Activated T-cell treated with anti-CD3 and anti-CD28 coated beads, Interleukin-2, amount 50 U/mL, for 48 hours (primary cell): ENCODE measurements at places on chromosomes 1 and 21.

DNA sequence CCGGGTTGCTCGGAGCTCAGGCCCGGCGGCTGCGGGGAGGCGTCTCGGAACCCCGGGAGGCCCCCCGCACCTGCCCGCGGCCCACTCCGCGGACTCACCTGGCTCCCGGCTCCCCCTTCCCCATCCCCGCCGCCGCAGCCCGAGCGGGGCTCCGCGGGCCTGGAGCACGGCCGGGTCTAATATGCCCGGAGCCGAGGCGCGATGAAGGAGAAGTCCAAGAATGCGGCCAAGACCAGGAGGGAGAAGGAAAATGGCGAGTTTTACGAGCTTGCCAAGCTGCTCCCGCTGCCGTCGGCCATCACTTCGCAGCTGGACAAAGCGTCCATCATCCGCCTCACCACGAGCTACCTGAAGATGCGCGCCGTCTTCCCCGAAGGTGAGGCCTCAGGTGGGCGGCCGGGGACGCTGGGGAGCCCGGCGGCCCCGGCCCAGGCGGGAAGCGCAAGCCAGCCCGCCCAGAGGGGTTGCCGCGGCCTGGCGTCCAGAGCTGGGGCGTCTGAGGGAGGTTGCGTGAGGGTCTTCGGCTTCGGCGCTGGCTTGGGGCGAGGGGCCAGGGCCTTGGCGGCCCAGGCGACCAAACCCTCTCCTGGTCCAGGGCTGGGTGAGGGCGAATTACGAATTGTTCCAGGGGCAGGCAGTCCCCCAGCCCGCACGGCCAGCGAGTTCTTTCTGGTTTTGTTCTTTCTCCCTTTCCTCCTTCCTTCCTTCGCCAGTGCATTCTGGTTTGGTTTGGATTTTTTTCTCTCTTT lies 805 bp downstream of the SIM2 start:
- peak; percentile 43 for DNase-seq

- no peak for DNase-seq
Measured at GRCh38 chr1:90132306-90132705, 137.4 kb downstream of the ZNF326 start.

DNA sequence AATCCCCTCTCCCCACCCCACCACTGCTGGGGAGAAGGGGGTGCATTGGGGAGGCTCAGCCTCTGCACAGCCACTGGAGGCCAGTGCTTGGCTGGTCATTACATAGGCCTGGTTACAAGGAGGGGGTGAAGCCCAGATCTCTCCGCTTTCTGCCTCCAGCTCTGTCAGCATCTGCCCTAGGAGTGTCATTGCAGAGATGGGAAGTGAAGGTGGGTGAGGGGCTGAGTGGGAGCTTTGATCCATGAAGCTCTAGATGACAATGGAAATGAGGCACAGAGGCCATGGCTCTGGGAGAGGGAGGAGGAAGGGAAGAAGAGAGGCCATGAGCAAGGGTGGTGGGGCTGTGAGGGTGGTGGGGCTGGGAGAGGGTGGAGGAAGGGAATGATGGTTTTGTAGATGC lies 411.6 kb downstream of the MATN1 start:
- no peak for DNase-seq

DNA sequence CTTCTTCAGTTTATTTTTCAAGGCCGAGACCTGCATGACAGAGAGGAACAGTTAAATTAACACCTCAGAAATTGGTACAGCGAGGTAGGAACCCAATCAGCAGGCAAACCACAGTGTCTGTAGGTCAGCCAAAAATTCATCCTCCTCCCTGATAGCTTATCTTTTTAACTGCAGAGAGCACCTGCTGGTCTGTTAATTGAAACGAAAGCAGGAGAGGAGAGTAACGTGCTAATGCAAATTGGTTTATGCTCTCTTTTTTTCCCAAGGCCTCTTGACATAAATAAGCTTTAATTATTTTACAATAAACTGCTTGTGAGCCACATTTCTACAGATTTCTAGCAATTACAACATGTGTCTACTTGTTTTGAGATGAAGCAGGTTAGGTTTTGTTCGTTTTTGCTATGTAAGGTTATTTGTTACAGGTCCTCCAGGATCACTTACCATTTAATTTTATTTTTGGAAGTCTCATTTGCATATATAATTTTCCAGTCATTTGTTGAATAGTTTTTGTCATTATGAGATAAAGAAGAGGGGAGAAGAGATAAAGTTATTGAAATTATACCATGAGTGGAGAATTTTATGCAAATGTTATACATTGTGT lies 179.9 kb downstream of the DENND1B start:
- DNase-seq, result no peak

DNA sequence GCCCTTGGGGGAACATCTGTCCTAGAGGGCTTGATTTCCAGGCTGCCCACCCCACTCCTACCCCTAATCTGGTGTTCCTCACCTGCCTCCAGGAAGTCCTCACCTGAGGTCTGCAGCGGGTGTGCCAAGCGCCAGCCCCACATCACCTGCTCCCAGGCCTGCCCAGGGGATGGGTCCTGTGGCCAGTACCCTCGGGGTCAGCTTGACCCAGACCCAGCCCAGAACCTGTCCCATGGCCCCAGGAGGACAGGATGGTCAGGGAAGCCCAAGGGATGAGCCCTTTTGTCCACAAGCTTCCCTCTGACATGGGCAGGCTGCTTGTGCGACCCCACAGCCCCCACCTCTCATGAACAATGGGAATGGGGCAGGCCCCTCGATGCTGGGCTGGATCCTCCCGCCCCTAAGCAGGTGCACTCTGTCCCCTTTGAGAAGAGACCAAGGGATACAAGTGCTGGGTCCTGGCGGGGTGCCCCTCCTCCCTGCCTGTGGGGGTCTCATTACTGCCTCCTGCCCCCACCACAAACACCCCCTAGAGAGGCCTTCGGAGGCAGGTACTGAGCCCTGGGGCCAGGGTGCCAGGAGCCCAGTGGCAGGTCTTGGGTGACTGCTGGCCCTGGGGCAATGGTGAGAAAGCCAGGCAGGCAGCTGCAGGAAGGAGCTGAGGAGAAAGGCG lies 3.2 kb downstream of the MIB2 start:
- no peak for DNase-seq

- DNase-seq, result no peak
Measured at GRCh38 chr1:177091040-177091439, 73.5 kb downstream of the ASTN1 start.

DNA sequence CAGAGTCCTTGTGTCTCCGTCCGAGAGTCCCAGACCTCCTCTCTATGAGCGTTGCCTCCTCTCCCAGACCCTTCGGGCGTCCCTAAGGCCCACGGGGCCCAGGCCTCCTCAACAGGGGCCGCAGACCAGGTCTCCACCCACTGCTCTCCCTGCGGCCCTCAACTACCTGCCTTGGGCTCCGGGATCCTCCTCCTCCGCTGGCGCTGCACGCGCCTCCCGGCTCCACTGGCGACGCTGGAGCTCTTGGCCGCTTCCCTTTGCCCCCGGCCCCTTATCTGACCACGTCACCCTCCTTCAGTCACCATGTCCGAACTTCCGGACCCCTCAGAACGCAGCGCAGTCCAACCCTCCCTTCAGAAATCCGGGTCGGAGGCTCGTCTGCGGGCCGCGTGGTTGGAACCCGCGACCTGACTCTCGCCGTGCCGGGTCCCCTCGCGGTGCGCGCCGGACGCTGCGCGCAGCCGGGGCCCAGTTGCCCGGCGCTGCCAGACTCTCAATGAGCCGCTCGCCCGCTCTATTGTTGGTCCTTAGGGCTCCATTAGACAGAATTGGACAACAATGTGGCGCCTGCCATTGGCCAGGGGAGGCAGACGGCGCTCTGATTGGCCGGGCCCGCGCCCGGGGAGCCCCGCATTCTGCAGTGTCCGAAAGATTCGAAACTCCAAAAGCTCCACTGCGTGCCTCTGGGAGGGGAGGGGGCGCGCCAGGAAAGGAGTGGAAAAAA lies at the start of gene DMRTA2:
DMRTA2 (minus strand) TSS at position 498 of the 724 bp plus-strand sequence. CDS start 1,907 bp downstream, outside the sequence.
- peak; percentile 46 for DNase-seq

GRCh38 chr1:168138134-168138533 lies 1.4 kb upstream of the GPR161 start:
- DNase-seq, result no peak

- no peak for DNase-seq
Measured at GRCh38 chr1:79325705-79326104, 319.2 kb upstream of the ADGRL4 start.

DNA sequence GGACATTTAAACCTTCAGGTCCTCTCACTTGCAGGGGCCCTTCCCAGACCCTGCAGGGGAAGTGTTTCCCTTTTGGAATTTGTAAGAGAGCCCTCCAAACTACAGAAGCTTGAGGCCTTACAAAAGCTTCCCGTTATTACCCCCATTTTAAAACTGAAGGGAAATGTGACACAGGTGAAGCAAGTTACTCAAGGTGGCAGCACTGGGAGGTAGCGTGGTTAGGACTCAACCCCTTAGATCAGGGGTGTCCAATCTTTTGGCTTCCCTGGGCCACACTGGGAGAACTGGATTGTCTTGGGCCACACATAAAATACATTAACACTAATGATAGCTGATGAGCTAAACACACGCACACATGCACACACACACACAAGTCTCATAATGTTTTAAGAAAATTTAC lies 15.8 kb upstream of the ZC3H12A start:
- DNase-seq, result no peak

DNA sequence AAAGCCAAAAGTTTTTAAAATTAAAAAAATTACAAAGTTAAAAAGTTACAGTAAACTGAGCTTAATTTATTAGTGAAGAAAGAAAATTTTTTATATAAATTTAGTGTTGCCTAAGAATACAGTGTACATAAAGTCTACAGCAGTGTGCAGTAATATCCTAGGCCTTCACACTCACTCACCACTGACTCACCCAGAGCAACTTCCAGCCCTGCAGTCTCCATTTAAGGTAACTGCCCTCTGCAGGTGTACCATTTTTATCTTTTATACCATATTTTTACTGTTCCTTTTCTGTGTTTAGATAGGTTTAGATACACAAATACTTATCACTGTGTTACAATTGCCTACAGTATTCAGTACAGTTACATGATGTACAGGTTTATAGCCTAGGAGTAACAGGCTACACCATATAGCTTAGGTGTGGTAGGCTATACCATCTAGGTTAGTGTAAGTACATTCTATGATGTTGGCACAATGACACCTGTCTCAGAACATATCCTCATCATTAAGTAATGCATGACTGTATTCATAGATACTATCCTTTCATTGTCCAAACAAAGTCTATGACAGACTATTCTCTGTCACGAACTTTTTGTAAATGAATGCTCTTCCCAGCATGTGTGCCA lies 78.6 kb upstream of the PBX1 start:
- no peak for DNase-seq

DNA sequence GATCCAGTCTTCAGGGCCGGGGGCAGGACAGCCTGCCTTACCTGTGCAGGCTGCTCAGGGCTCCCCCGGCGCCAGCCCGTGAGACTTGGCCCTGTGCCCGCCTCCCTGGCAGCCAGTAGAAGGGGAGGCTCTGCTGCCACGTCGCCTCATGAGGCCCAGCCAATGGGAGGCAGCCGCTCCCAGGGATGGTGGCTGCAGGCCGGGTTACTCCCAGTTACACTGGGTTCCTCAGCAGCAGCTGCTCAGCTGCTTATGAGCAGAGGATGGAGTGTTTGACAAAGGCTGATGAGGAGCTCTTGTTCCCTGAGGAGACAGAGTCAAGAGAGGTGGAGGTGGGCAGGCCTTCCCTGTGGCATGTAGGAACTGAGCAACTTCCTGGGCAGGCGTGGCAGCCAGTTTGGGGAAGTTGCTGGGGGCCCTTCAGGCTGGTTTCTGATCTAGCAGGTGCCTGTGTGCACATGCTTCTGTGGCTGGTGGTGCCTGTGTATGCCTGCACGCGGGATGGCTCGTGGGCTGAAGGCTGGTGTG lies 5.5 kb downstream of the MFSD2A start:
- peak; percentile 29 for DNase-seq

GRCh38 chr1:17596186-17596585 lies 56.7 kb downstream of the ARHGEF10L start:
- no peak for DNase-seq

GRCh38 chr1:115877511-115877910 lies 36.6 kb upstream of the NHLH2 start:
- DNase-seq, result no peak

DNA sequence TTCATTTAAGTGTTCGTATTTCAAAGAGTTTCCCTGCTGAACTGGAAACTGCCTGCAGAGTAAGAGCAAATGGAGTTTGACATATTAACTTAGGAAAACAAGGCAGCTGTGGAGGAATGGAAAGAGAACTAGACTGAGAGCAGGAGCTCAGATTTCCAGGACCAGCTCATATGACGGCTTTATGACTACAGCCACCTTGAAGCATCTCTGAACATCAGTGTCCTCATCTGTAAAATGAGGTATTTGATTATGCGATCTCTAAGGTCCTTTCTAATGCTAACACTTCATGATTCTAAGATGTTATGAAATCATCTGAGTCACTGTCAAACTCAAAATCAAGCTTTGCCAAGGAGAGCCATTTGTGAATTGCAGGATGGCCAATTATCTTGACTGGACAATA lies 112.3 kb downstream of the PRRX1 start:
- DNase-seq, result no peak

DNA sequence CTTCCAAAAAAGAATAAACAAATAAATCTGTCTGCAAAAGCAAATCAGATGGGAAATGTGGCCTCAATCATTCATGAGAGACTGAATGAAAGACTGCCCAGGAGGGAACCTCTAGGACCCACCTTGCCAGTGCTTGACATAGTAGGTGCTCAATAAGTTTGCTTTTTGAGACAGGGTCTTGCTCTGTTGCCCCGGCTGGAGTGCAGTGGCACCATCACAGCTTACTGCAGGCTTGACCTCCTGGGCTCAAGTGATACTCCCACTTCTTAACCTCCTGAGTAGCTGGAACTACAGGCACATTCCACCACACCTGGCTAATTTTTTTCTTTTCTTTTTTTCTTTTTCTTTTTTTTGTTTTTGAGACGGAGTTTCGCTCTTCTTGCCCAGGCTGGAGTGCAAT lies 40.3 kb upstream of the CCSAP start:
- no peak for DNase-seq

- no peak for DNase-seq
Measured at GRCh38 chr1:64917328-64917861, 49.0 kb downstream of the JAK1 start.

DNA sequence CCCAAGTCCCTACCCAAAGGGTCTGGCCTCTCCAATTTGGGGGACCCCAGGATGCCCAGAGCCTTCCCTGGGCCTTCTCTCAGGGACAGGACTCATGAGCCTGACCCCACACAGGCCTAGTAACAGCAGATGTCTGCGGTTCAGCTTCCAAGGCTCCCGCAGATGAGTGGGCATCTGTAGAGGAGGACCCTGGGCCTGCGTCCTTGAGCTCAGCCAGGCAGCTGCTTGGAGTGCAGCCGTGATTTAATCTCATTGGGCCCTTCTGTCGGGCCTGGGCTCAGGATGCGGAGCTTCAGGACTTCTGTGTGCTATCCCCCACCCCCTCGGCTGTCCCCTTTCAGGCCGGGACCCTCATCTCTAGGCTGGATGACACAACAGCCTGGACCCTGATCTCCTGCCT lies 35.4 kb downstream of the IGSF21 start:
- DNase-seq, result no peak

GRCh38 chr1:24018611-24019580 lies 38.8 kb upstream of the SRSF10 start:
- no peak for DNase-seq
